Thoracic aorta (tissue), 2 donors: ENCODE measurements at places on chromosomes 16 and 17. TPM values are rescaled to one million over a fixed set of nuclear protein-coding genes. Genes with fewer than 3 reads are reported as not detected.

Gene OTOP2
- total RNA-seq = not detected

- H3K27ac ChIP-seq = no peak overlapping the region
- H3K4me1 ChIP-seq = peaks cover 5% of the 10 kb centered on the region
- no peak overlapping the region for H3K4me3 ChIP-seq
- H3K27me3 ChIP-seq = no peaks in the 10 kb centered on the region
- DNase-seq = no peak
Measured at GRCh38 chr17:47883589-47884426, 12.2 kb upstream of the SP2 start.

DNA sequence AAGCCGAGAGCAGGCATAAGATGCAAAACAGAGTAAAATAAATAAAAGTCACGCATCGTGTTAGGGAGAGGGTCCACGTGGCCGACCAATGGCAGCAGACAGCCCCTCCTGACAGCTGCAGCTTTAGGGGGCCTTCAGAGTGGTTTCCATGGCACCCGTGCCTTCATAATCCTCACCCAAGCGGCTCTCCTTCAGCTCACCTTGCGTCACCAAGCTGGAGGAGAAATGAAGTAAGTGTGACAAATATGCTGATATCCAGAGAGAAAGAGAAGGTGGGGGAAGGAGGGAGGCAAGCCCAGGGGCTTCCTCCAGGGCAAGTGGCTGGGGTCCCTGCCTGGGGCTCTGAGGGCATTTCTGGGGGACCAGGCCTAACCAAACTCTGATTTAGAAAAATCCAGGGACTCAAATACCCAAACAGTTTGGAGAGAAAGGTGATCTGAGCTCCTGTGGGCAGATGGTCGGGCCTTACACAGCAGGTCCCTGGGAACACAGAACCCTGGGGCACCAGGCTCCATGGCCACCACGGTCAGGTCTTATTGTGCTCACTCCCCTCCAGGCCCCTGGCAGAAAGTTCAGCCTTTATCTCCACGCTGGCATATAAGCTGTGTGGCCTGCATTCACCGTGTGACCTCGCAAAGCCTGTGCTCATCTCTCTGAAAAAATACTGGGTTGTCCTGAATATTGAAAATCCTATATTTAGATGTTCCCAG, 80.7 kb upstream of the TNRC6C start:
- no peaks in the 10 kb centered on the region for H3K27me3 ChIP-seq
- H3K4me1 ChIP-seq = peaks cover 28% of the 10 kb centered on the region
- no peak overlapping the region for H3K4me3 ChIP-seq

DNA sequence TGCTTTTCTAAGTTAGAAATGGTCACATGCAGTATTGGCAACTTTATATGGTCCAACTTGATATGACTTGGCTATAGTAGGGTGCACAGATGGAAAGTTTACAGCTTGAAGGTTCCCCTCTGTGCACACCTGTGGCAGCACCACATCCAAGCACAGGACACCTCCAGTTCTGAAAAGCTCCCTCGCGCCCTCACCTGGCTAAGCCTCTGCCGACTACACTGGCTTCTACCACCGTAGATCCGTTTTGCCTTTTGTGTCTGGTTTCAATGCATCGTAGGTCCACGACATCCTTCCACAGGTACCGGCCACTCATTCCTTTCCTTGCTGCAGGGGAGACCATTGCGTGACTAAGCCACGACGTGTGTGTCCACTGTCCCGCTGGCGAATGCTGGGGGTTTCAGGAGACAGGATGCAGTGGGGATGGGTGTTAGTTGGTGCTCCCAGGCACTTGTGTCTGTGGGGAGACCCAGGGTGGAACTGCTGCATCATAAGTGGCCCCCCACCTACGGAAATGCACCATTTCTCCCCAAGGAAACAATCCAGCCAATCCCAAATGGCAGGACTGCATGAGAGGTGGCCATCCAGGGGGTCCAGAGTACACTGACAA, 4.9 kb upstream of the RASD1 start:
- H3K27ac ChIP-seq = no peak overlapping the region
- no peak overlapping the region for H3K4me3 ChIP-seq
- H3K36me3 ChIP-seq = no peaks in the 10 kb centered on the region

Gene OR1F1
- not detected for total RNA-seq

DNA sequence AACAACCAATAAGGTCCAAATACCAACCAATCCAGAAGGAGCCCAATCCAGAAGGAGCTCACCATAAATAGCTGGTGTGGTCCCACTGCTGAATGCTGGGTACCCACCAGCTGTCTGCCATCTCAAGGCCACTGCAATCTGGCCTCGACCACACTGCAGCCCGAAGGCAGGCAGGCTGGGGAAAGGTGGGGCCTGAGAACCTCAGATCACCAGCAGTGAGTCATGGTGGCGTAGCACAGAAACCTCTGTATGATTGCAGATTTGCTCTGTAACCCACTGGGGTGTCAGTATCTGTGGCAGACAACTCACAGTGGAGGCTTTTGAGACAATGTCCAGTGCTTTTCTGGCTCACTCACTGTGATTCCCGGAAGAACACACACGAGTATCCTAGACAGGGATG, 14.7 kb upstream of the CMTR2 start:
- no peak overlapping the region for H3K4me3 ChIP-seq
- H3K4me1 ChIP-seq = no peaks in the 10 kb centered on the region
- no peak for DNase-seq
- no peaks in the 10 kb centered on the region for H3K27me3 ChIP-seq

DNA sequence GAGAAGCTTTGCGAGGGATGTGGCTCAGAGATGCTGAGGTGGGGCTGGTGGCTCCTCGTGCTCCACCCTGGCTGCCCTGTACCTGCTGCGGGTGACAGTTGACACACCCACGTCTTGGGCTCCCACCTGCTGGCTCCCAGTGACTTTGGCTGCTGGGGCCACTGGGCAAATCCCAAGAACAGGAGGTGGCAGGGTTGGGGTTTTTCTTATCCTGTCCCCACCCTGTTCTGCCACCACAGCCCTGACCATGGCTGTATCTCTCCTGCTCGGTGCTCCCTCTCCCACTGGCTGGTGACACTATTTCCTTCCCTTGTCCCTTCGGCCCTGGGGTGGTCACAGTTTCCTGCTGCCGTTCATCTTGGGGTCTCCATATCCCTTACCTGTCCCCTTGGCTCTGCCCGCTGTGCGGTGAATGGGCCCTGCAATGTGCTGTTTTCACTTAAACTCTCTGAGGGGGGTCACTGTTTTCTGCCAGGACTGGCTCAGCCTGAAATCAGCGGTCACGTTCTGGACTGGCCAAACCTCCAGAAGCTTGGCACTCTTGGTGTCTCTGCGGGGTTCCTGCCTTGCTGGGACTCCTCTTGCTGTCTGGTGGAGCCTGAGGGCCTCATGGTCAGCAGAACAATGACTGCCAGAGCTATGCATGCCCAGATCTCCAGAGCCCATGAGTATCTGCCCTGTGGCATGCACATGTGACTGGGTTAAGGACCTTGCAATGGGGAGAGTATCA, 144.2 kb downstream of the IRF8 start:
- no peak for DNase-seq
- H3K27me3 ChIP-seq = no peaks in the 10 kb centered on the region
- no peak overlapping the region for H3K4me3 ChIP-seq
- no peaks in the 10 kb centered on the region for H3K4me1 ChIP-seq

DNA sequence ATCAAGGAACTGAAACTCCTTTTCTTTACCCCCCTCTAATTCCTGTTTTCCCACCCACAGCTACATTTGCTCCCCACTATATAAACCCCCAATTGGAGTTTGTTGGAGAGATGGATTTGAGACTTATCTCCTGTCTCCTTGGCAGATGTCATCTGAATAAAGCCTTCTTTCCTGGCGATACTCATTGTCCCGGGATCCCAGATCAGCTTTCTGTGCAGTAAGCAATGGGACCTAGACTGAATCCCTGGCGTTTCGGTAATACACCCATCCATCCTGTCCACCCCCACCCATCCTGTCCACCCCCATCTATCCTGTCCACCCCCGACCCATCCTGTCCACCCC, 22.2 kb downstream of the QPRT start:
- H3K36me3 ChIP-seq = no peaks in the 10 kb centered on the region
- no peak overlapping the region for H3K27ac ChIP-seq
- H3K4me1 ChIP-seq = no peaks in the 10 kb centered on the region
- no peak overlapping the region for H3K4me3 ChIP-seq
- H3K27me3 ChIP-seq = no peaks in the 10 kb centered on the region
- DNase-seq = no peak

DNA sequence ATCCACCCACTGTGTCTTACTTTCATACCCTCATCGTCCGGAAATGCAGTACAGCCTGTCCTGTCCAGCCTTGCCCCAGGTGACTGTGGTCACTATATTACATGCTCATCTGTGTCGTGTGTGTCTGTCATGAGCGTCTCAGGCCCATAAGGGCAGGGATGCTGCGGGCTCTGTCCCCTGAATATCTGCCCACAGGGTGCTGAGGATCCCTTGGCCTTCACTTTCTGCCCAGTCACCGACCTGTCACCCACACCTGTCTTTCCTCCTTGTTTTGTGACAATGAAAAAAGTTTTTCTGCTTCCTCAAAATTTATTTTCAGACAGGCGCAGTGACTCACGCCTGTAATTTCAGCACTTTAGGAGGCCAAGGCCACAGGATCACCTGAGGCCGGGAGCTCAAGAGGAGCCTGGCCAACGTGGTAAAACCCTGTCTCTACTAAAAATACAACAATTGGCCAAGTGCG, 1.4 kb upstream of the CTRB1 start:
- H3K36me3 ChIP-seq = no peaks in the 10 kb centered on the region
- H3K27me3 ChIP-seq = no peaks in the 10 kb centered on the region
- H3K27ac ChIP-seq = no peak overlapping the region
- H3K4me1 ChIP-seq = peaks cover 19% of the 10 kb centered on the region

- no peak overlapping the region for H3K27ac ChIP-seq
- no peaks in the 10 kb centered on the region for H3K4me1 ChIP-seq
- no peaks in the 10 kb centered on the region for H3K27me3 ChIP-seq
Measured at GRCh38 chr16:52964290-52964689, 88.4 kb downstream of the CHD9NB start.

- DNase-seq = no peak
- no peaks in the 10 kb centered on the region for H3K4me1 ChIP-seq
- no peaks in the 10 kb centered on the region for H3K36me3 ChIP-seq
- H3K27ac ChIP-seq = no peak overlapping the region
- no peak overlapping the region for H3K4me3 ChIP-seq
Measured at GRCh38 chr17:70654706-70655105, 485.4 kb downstream of the KCNJ2 start.

DNA sequence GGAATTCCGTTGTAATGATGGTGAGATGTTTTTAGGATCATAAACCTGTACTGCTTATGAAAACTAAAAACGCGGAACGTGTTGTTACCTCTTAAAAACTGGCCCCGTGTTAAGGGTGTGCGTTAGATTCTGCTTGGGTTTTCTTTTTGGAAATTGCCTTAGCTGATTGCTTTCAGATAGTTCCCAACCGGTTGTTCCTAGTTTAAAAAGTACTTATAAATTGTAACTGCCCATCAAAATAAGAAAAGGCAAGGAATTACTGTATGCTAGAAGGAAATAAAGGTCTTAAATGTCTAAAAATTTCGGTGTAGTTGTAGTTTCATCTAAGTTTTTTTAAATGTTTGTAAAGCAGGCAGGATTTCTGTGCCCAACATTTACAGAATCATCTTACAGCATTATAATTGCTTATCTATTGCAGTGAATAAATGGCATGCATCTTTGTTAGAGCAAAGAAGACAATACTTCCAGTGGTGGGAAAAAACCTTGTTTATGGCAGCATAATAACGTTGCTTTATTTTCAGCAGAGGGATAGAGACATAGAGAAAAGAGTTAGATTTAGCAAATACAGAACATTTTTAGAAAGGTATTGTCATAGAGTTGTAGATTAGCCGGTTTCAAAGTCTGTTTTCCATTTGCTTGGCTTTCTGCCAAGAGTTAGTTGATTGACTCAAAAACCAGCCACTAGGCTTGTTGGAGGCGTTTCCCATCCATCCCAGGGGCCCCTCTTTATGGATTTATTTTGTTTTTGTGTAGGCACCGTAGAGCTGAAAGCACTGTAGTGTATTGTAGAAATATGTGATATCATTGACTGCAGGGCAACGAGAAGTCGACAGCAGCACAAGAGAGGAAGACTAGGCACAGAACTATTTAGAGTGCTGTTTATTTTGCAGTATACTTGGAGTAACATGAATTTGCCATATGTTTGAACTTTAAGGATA, 1.7 kb downstream of the PPM1D start:
- peak overlapping the region; percentile 99 for H3K27ac ChIP-seq
- no peaks in the 10 kb centered on the region for H3K36me3 ChIP-seq
- no peak for DNase-seq
- H3K27me3 ChIP-seq = no peaks in the 10 kb centered on the region
- H3K4me1 ChIP-seq = peaks cover 25% of the 10 kb centered on the region
- H3K4me3 ChIP-seq = peak overlapping the region; percentile 98
